ENCODE measurements at places on chromosomes 5 and 9.

- no peak for DNase-seq
Measured at GRCh38 chr5:69450116-69450515, 35.2 kb downstream of the MARVELD2 start.

- no peak for DNase-seq
Measured at GRCh38 chr5:78803941-78804340, 155.4 kb upstream of the LHFPL2 start.

DNA sequence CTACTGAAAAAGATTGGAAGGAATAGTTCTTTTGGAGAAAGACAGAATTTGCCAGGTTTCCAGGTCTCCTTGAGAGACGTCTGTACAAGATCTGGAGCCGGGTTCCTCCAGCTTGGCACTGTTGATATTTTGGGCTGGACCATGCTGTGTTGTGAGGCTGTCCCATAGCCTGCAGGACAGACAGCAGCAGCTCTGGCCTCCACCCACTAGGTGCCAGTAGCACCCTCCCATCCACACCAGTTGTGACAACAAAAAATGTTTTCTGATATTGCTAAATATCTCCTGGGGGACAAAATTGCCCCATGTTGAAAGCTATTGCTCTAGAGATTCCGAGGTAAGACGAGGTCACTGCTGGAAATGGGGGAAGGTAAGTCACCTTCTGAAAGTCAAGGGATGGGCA, 287.7 kb upstream of the DAP start:
- no peak for DNase-seq

GRCh38 chr9:116144555-116144954, 9.0 kb upstream of the PAPPA start:
- DNase-seq = no peak

DNA sequence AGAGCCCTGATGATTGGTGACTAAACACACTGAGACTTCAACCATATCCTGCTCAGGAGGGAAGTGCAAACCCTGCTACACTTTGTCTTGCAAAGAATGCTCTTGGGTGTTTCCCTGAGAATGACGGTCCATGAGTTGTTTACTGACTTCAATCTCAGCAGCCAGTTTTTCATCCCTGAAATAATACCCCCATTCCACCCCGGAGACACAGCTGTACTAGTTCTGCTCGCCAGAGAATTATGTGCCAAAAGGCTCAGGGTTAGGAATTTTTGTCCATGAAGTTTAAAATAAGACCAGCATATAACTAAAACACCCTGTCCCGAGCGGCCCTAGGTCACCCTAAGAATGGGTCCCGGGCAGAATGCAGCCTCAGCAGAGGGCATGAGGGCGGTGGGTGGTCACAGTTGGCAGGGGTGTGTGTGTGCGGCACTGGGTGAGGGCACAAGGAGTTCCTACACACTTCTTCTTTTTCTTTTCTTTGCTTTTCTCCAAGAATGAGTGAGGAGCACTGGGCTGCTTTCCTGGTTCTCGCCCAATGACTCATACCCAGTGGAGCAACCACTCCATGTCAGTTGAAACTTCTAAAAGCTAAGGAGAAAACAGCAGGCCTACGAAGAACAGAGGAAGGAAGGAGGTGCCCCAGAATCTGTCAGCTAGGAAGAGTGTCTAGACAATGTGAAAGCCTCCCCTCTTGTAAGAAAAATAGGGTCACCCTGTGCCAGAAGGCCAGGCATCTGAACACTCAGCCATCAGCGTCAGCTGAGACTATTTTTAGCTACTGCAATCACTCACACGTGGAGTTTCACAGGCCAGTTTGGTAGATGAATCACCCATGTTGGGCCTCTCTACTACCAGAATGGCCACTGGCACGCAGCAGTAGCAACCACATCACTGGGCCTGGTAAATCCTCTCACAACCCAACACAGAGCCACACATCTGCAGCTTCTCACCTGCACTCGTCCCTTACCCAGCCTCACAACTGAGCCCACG, 105.9 kb downstream of the DPYSL3 start:
- no peak for DNase-seq

DNA sequence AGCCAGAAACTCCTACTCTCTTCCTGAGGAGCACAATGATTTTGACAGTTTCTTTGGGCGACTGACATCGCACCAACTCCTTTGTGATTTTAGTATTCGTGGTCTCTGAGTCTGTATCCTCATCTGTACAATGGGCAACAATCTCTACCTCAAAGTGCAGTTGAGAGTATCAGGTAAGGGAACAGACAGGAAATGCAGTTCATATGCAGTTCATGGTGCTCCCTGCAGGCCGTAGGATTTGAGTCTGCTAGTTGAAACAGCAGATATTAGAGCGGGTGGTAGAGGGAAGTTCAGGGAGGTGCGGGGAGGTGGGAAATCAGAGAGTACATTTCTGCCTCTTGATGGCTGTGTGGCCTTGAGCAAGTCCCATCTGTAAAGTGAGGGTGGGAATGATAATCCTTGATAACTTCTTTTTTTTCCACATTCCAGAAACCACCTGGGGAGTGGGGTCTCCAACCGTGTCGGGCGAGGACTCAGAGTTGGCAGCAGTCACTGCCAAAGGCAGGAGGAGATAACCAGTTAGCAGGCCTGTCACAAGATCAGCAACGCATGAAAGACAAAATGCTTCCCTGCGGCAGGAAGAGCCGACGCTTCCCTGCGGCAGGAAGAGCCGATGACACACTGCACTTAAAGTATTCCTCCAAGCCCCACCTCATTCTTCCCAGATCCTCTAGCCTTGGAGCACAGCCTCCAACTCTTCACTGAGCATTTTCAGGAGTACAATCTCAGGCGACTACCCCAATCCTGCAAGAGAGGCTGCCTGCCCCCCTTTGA, 6.0 kb upstream of the NEK6 start:
- DNase-seq = no peak

DNA sequence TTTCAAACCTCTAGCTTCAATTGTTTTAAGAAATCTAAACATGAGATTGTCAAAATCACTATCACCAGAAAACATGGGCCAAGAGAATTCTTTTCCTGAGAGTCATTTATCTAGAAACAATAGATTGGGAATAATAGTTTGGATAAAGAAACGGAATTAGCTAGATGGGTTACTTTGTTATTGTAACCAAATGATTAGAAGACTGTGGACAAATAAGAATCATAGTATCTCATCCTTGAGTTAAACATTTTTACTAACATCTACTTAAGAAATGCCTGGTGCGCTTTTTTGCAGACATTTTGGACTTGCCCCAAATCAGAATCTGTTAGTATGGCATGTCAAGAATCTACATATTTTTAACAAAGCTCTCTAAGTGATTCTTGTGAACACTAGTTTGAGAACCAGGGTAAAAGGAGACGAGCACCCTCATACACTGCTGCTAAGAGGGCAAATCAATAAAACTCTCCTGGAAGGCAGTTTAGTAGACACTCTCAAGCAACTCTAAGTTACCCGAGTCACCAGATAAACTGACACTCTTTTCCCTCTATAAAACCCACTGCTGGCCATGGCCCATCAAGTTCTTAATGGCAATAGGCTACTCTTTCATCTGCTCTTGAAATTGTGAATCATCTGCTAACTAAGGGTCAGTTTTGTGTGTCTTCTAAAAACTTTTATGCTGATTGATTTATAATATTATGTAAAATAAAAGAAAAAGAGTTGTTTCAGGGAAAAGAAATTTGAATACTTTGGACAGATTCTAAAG, 39.1 kb downstream of the TPD52L3 start:
- DNase-seq = no peak

GRCh38 chr9:23841304-23841703, 15.3 kb upstream of the ELAVL2 start:
- no peak for DNase-seq

- DNase-seq = no peak
Measured at GRCh38 chr5:375336-375920, 53.9 kb downstream of the AHRR start.

DNA sequence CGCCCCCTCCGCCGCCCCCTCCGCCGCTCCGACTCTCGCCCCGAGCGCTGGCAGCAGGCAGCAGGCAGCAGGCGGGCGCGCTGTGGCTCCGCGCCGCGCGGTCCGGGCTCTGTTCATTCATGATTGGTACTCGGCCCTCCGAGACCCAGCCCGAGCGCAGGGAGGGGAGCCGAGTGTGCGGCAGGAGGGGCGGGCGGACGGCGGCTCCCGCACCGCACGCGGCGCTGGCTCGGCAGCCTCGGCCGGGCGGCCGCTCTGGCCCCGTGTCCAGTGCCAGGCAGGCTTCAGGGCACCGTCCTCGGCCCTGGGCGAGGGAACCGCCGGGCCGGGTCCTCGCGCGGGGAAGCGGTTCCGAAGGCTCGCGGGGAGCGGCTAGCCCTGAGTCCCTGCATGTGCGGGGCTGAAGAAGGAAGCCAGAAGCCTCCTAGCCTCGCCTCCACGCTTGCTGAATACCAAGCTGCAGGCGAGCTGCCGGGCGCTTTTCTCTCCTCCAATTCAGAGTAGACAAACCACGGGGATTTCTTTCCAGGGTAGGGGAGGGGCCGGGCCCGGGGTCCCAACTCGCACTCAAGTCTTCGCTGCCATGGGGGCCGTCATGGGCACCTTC, at the start of gene KCNIP1:
TSS of gene KCNIP1 (plus strand) at position 31 of the 607 bp plus-strand sequence.
- DNase-seq = no peak

GRCh38 chr5:125148076-125148475, 401.6 kb upstream of the ZNF608 start:
- DNase-seq = no peak

DNA sequence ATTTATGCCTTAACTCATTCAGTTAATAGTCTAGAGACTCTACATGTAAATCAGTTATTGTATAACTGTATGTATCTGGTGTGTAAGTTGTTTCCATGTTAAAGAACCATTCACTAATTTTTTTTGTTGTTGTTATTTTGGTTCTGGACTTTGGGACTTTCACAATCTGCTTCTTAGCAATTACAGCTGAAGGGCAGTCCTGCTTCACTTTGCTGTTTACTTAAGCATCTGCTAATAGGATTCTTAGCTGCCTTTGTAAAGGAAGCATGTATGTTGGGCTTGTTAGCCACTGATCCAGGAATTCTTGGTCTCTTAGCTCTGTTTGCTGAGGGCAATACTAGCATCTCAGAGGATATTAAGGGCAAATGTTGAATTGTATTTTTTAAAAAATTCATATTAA, 97.0 kb downstream of the FOCAD start:
- DNase-seq = no peak

DNA sequence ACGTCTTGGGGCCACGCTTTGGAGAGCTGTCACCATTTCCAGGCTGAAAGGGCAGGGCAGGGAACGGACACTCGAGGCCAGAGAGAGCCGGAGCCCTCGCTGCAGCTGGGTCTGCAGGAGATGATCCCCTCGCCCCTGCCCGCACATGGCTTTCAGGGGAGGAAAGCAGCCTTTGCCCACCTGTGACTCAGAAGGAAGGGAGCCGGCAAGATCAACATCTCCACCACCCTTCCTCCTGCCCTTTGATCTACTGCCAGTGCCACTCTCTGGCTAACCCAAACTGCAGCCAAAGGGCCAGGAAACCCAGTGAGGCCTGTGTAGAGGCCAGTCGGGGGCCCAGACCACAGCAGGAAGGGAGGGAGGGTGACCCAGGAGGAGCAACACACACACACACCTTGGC, 137.1 kb upstream of the ERCC6L2 start:
- no peak for DNase-seq

DNA sequence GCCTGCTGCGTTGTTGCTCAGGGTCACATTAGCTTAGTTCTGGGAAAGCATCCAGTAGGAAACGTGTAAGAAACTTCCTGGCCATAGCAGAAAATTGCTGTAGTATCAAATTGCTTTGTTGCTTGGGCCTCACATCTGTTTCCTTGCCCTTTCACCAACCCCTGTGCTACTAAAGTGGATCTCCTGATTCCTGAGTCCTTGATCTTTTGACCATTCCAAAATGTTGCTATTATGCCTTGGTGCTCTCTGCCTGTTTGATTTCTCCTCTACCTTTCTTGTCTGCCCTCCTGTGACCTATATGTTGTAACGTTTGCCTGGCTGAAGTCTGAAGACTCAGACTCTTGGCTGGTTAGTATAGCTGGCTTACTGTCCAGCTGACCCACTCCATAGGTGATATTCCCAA, 350.5 kb downstream of the ADGRV1 start:
- DNase-seq = no peak

DNA sequence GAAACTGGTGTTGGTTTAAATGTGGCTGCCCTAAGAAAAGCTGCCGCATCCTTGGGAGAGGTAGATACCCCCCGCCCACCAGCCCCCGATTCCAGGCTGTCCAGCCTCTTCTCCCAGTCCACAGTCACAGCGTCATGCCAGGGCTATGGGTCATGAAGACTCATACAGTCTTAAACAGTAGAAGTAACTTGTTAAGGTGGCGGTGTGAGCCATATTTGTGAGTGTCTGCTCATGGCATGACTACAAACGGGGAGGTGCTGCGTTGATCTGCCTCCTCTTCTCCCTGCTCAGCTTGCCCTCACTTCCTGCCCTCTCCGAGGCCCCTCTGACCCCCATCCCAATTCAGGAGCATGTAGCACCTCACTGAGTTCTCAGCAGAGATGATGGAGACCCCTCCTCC, 20.8 kb downstream of the FGD3 start:
- DNase-seq = no peak

DNA sequence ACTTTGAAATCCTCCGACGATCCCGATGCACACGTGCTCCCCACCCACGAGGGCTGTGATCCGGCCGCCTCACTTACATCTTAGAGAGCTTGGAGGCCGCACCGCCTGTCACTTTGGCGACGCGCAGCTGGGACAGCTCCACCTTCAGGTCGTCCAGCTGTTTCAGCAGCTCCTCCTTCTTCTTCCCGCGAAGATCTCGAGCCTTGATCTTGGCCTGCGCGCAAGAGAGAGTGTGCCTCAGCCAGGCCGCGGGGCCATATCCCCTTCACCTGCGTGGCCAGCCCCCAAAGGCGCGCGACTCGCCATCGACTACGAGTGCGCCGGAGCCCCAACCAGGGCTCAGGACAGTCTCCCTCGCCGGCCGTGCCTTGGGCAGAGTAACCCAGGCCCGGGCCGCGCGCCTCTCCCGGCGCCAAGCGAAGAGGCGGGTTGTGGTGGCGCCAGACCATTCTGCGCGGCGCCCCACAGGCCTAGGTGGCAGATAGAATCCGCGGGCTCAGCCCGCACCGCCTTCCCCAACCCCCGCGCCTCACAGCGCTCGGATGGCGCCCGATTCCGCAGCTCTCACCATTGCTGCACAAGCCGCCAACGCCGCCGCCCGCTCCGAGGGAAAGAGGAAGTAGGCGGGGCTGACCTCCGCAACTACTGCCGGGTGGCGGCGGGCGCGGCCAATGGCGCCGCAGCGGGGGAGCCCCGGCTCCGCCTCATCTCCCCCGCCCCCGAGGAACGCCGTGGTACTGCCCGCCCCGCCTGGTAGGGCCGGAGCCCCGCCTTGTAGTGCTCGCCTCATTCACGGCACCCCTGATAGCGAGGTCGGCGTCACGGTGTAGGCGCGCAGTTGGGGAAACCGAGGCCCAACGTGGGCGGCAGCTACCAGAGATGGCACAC, at the start of the genes ARPC5L and RPL35:
TSS of gene ARPC5L (plus strand) at position 789 of the 888 bp plus-strand sequence. CDS start 7,161 bp downstream, outside the sequence.
TSS of gene RPL35 (minus strand) at position 616 of the 888 bp plus-strand sequence. CDS start at position 571, 45 bp downstream.
- peak; percentile 91 for DNase-seq

DNA sequence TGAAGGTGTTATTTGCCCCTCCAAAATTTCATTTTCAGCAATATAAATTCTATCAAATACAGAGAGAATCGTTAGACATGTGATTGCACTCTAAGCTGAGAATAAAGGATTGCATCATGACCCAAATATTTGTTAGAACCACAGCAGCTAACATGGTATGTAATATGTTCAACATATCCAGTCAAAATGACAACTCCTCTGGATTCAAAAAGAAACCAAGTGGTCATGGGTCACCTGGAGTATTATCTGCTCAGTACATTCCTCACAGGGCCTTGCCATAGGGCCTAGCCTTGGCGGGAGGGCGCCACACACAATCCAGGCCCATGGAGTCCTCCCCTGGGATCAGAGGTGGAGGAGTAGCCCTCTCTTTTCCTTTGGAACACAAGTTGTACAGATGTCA, 179.2 kb downstream of the HSD17B3 start:
- DNase-seq = no peak
